ENCODE measurements at places on chromosomes 3 and 15.

DNA sequence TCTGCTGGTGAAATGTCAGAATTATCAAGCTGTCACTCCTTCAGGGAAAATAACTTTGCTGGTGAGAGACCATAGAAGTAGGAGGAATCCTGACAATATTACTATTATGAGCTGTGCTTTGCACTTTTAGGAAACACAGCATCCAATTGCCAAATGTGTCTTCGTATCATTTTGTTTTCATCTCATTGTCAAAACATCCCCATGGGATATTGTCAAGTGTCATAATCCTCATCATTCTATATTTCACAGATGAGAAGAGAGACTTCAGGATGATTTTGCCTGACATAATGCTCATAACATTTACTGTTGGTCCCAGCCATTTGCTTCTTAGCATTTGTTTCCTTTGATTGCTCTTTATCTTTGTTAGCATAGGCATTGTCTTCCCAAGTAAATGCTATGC lies 120.5 kb upstream of the NUDT16 start:
- DNase-seq = no peak

- DNase-seq = no peak
Measured at GRCh38 chr3:103453152-103453551, 1018.3 kb downstream of the ZPLD1 start.

DNA sequence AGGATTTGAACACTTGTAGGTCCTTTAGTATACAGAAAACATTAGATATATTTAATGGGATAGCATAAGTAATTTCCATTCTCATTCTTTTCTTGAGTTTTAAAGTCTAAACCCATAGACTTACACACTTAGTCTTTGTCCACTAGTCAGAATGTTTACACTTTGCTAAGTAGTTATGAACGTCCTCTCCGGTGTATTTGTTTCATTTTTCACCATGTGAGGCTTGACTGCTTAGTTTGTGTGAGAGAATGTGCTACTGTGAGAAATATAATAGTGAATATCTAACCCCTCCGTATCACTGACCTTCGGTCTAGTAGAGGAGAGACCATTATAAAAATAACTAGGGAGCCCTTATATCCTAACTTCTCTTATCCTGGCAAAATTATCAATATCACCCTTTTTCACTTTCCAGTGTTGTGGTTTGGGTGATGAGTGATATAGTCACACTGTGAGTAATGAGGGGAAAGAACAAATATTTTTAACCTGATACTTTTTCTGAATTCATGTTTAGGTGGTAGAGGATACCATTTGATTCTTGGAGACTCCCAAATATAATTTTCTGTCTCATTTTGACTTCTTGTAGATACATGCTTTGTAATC lies 122.4 kb downstream of the UBE2E2 start:
- no peak for DNase-seq

DNA sequence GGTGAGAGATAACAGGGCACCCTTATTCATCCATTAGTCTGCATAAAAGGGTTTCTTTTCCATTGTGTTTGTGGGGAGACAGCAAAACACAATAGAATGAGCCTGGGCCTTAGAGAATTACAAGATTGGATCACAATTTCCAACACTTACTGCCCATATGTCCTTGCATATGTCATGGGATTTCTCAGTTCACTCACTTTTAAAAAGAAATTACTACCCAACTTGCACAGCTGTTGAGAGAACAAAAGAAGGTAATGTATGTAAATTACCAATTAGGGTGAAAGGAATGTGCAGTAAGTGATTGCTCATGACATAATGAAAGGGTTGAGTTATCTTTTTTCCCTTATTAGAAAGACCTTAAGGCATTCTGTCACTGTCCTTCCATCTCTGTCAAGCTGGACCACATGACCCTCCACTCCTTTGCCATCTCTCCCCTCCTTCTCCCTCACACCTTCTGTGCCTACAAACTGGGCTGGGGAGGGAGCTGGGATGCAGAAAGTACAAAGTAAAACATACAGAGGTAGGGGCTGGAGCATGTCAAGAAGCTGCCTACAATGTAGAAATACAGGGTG lies 244.2 kb downstream of the ZMAT3 start:
- no peak for DNase-seq

DNA sequence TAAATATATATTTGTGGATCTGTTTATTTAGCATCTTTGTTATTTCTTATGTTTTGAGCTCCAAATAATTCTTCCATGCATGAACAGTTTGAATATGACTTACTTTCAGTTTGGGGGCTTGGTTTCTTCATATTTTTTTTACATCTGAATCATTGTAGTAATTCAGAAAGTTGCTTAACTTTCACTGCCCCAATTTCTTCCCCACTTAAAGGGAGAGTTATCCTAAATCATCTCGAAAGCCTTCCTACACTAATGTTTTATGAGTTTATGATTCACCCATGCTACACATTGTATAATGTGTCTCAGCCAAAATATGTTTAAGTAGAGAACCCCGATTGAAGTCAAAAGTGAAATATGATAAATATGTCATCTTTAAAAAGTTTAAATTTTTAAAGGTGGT lies 47.8 kb downstream of the SPRED1 start:
- DNase-seq = no peak

DNA sequence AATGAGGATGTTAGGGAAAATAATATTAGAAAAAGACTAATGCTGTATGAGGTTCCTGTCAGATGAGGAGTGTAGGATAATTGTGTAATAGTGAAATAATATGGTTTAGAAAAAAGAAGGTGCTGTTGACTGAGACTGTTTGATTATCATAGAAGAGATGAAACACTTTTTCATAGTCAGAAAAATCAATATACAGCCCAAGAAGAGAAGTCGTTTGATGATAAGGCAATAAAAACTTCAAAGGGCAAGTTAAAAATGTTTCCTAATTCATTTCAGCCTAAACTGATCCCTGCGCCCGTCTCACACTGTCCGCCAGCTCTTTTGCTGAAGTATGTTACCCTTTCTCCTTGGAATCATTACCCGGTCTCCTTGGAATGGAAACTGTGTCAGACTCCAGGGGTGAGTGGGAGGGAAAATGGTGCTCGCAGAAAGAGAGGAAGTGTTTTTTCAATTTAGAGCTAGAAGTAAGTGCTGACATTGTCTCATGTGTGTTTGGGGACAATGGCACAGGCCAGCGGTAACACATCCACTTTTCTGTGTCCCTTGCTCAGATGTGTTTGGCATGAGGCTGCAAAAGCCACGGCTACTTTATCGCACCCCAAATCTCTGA lies 23.6 kb downstream of the DUT start:
- DNase-seq = no peak

DNA sequence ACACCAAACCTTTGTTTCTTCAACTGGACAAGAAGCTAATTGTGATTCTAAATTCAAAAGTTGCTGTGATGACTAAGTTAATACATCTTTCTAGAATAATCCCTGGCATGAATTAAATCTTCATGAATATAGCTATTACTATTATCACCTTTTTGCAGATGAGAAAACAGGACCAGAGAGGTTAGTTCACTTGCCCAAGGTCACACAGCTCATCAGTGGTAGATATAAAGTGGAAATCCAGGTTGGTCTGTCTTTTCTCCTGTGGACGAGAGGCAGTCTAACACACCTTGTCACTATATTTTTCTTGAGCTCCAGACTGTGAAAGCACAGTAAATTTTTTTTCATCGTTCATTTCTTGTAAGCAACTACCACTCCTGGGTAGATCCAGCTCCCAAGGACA lies 247.6 kb upstream of the LRTM1 start:
- no peak for DNase-seq

DNA sequence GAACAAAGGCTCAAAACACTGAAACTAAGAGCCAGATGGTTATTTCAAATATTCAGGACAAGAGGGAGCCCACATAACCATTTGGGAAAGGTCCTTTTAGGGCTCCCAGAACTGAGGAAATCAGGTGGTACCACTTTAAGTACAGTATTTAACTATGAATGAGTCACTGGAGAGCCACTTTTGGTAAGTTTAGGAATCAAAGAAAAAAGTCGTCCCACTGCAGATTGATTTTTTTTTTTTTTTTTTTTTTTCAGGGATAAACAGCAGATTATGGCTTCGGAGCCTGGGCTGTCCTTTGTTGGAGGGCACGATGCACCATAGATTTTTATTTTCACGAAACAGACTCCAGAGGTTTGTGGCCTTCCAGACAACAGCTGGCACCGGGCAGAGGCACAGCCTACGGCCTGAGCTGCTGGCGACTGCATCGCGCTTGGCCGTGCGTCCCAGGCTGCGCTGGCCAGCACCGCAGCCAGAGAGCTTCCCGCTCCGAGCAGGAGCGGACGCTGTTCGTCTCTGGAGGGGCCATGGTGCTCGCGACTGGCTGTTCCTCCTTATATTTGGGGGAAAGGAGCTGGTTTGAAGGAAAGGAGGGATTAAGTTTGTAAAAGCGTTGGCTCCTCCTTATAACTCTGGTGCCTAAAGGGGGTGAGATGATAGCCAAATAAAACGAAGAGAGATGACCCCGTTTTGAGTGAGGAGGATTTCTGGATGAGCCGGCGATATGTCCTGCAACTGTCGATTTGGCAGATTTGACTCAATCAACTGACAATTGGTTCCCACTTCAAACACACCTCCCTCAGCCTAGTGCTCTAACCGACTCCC lies 152.9 kb upstream of the GOLIM4 start:
- no peak for DNase-seq

DNA sequence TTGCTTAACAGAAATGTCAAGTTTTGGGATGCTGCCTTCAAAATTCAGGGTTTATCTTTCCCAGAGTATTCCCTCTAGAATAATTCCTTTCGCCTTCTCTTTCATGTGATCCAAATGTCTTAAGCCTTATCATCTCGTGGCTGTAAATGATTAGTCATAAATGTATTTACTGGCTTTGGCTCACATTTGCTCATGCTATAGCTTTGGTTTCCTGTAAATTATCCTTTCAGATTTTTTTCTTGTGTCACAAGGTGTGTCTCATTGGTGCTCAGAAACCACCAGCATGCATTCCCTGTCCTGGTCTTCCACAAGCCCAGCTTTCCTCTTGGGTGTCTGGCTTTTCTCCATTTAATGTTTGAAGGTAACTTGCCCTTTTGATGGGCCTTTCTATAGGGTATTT lies 692.7 kb upstream of the ALCAM start:
- DNase-seq = no peak

- DNase-seq = no peak
Measured at GRCh38 chr15:96670389-96670788, 339.9 kb downstream of the NR2F2 start.

GRCh38 chr3:94972066-94972465 lies 909.2 kb downstream of the NSUN3 start:
- no peak for DNase-seq

DNA sequence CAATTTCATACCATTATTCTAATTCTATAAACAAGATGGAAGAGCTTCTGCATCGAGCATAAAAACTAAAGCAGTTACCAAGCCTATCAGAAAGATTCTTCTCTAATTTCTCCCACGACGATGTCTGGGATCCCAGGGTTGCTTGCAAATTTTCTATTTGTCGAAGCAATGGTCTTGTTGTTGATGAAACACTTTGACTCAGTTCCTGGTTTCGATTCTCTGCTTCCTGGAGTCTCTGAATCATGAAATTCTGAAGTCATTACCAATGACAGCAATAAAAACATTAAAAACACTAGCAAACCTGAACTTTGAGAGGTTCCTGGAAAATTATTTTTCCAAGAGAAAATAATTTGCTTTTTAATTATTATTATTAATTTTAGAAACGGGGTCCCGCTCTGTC lies 18.7 kb downstream of the TMF1 start:
- no peak for DNase-seq

DNA sequence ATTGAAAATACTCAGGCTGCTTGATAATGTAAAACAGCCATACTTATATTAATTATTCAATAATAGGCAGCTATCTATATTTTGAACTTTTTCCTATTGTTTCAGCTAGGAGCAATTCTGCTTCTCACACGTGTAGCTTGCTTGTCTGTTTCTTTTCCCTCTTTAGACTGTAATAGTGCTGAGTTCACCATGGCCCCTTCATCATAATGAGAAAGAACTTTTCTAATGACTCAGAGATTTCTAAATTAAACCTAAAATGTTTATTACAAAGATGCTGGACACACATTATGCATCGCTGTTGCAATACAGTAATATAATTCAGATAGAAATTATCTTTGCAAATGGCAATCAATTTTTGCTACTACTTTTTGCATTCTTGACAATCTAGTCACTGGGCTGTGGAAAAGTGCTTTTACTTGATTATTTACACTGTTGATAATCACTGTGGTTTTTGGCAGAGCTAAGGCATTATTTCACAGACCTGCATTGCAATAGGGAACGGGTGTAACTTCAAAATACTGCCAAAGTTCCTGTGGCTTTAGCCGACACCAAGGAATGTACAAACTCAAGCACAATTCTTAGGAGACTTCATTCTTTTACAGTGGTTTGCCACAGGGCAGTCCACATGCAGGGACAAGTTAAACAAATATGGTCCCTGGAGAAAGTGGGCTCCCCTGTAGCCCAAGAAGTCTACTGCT lies 281.0 kb upstream of the TBL1XR1 start:
- DNase-seq = no peak

- DNase-seq = peak; percentile 60
Measured at GRCh38 chr3:52216585-52217408, 8.6 kb downstream of the TLR9 start.

- DNase-seq = no peak
Measured at GRCh38 chr3:173876476-173876875, 478.9 kb downstream of the NLGN1 start.

DNA sequence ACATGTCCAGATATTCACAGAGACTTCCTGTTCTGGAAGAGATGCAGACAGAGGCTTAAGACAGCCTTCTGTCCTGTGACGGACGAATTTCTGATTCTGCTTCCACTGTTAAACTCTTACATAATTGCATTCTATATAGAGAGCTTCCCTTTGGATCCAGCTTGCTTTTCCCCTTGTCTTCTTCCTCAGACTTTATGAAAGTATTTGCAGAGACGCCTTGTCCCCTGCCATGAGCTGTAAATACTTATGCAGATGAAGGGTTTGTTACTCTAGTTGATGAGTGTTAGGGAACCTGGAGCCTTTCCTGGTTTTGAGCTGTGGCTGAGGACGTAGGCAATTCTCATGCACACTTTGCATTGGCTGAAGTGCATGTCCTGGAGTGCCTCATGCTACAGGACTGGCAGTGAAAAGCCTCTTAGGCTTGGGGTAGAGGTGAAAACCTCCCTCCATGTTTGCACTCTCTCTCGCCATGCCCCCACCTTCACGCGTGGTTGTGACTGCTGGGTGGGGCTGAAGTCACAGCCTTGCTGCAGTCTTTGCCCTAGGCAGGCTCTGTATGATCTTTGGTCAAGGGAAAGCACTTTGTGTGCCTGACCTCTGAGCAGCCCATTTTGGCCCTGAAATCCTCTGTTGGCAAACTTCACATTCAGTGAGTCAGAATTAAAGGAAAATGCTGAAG lies 286.6 kb downstream of the PTPRG start:
- no peak for DNase-seq

- DNase-seq = no peak
Measured at GRCh38 chr3:184842433-184842832, 30.5 kb downstream of the VPS8 start.

- DNase-seq = no peak
Measured at GRCh38 chr3:88640581-88640980, 466.8 kb upstream of the EPHA3 start.

- no peak for DNase-seq
Measured at GRCh38 chr15:31402511-31403056, 75.9 kb downstream of the KLF13 start.

DNA sequence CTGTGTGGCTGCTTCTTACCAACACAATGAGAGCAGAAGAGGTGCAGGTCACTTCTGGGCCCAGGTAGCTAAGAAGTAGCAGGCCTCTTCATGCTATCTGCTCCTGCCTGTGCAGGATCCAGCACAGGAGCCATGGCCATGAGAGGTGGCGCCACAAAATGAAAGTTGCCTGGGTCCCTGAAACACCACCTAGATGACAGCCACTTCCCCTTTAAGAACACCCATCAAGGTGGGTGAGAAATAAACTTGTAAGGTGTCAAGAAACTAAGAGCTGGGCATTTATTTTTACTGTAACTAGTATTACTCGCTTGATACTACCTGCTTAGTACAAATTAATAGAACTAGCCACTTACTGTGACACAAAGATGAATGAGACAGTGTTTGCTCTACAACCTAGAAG lies 484.6 kb upstream of the TBL1XR1 start:
- DNase-seq = no peak

Measured in effector CD4-positive, alpha-beta T cell (primary cell).